ENCODE measurements at places on chromosomes 12 and 14.

- peak; percentile 76 for DNase-seq
These were observed 84.4 kb downstream of the C2CD5 start for GRCh38 chr12:22459838-22460490.

DNA sequence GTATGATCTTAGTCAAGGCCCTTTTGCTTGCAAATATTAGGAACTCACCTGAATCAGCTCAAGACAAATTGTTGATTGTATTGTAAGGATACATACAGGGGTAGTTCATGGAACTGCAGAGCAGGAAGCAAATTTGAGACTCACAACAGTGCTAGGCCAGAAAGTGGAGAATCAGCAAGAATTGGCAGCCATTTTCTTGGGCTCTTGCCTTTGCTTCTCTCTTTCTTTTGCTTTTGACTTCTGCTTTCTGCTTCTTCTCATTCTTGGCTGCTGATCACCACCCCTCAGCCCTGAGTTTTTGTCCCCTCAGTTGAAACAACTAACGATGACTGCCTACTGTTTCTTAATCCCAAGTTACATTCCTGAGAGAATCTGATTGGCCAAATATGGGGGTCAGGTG is 34.8 kb downstream of the KCNK13 start:
- DNase-seq: no peak

GRCh38 chr12:2286461-2287131 is 233.8 kb downstream of the CACNA1C start:
- no peak for DNase-seq

DNA sequence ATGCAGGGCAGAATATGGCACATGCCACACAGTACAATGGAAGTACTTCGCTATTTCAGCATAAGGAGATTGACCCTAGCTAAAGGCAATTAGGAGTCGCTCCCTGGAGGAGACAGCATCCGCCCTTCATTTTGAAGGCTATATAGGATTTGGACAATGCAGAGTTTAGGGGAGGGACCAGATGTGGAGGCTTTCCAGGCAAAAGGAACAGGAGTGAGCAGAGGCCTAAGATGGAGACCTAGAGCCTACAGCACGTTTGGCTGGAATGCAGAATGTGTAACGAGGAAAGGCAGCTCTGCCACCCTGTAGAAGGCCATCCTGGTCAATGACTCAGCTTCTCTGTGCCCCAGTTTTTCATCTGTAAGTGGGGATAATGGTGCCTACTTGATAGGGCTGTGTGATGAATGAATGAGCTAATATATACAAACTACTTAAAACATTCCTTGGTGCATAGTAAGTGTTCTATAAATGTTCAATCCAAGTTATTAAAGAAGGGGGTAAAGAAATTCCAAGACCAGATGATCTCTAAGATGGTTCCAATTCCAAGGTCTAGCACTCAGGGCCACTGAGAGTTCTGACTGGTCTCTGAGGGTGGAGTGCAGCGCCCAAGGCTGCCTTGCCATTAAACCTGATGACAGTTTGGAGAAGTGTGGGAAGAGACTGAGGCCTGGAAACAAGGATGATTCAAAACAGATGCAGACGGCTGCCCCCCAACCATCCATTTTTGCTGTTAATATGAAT is 54.3 kb upstream of the FRMD6 start:
- DNase-seq: no peak

DNA sequence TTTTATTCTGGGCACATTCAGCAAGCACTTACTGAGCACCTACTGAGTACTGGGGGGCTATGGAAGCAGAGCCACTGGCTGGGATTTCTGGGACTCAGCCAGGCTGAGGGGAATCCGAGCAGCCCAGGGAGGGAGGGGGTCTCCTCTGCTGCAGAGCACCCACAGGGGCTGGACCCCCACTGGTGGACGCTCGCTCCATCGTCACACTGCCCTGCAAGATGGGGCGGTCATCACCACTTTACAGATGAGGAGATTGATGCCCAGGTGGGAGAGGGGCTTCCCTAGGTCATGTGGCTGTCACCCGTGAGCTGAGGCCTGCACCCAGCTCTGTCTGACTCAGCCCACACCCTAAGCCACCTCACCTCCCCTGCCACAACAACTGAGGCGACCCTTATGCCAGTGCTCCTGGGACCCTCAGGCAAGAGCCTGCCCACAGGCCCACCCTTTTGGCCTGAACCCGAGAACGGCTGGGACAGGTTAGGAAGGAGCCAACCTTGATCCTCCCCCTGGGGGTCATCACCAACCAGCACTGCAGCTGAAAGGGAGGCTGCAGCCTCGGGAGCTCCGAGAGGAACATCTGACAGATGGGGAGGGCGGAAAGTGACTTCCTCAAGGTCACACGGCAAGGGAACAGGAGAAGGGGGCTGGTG is 74.4 kb downstream of the SERPINA3 start:
- DNase-seq: no peak

GRCh38 chr12:105610459-105610858 is 280.0 kb downstream of the C12orf75 start:
- DNase-seq: no peak

- DNase-seq: no peak
These were observed 88.0 kb downstream of the EPS8 start for GRCh38 chr12:15701206-15701605.

- no peak for DNase-seq
These were observed 8.5 kb upstream of the DIO3 start for GRCh38 chr14:101552786-101553231.

DNA sequence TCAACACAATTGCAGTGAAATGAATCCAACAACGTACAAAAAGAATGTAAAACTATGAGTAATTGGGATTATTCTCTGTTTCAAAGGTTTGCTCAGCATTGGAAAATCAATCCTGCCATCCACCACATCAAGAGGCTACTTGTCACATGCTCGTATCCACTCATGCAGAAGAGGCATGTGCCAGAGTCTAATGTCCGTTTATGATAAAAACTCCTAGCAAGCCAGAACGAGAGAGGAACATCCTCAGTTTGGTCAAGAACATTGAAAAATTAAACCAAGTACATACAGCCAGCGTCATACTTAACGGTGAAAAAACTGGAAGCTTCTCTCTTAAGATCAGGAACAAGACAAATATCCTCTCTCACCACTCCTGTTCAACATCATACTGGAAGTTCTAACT is 563.9 kb upstream of the TMEM132C start:
- no peak for DNase-seq

DNA sequence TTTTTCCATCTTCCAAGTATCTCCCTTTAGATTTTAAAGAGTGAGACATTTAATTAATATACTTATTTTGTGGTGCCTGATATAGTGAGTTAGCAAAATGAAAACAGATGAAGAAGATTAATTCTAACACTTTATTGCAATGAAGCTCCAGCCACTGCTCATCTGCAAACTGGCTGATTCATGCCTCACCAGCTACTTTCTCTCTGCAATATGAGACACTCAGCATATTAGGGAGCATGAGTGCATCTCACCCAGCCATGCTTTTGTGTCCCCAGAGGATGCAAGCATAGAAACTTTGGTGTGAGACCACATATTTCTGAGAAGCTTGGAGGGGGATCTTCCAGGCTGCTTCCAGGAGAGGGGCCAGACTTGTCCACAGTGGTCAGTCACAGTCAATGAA is 148.6 kb downstream of the BMP4 start:
- DNase-seq: no peak

DNA sequence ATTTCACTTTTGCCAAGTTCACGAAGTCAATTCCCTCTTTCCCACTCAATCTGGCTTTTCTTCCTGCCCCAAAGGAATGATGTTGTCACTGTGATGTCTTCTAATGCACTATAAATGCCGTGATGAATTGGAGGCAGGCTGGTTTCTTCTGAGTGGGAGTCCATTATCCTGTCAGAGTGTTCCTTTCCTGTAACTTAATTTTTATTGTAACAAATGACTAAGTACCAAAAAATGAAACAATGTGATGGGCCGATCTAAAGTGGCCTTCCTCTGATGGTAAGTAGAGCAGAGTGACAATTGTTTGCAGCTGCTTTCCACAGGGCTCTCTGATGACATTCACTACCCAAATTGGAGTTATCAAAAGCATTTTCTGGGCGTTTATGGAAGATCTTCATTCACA is 22.2 kb downstream of the TMEM30B start:
- no peak for DNase-seq

GRCh38 chr12:42217656-42218055 is 20.4 kb downstream of the YAF2 start:
- DNase-seq: no peak

DNA sequence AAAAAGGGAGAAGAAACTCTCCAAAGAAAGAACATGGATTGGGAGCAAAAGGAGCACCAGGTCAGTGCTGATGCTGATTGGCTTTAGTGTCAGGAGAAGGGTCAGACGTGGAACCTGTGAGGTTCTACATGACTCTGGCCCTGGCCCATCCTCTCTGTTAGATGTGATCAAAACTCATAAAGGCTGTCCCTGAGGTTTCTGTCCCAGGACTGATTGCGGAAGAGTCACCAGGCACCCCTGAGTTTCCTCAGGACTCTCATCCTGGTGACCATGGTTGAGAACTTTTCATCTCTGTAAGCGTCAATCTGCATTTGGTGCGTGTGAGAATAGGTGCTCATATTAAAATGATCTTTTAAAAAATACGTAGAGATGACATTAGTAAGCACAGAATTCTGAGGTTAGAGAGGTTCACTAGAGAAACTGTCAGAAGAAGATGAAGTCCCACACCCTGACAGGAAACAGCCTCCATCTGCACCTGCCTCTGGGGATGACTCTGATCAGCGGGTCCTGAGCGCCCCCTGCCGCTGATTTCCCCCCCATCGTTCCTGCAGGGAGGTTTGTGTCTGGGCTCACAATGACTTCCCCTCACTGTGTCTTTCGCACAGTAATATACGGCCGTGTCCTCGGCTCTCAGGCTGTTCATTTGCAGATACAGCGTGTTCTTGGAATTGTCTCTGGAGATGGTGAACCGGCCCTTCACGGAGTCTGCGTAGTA is 741.8 kb downstream of the TMEM121 start:
- peak; percentile 74 for DNase-seq

DNA sequence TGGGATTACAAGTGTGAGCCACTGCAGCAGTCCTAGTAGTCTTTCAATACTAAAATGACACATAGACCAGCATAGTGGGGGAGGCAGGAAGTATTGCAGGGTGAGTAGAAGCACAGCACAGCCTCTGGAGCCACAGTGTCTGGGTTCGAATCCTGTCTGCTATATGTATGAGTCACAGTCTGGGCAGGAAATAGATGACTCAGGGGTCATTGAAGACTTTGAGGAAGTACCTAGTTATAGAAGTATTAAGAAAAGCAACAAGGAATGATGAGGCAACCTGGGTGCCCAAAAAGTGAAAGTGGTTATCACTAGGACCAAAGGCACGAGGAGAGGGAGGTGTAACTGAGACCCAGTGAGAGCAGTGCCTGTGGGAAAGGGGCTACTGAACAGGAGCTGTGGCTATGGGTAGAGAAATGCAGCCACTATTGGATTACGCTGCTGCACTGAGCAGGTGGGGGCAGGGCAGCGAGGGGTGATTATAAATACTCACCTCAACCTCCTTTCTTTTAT is 124.0 kb downstream of the PDE3A start:
- peak; percentile 6 for DNase-seq

Measured in NAMALWA (cell line).